ENCODE measurements at places on chromosomes 11 and 22. TPM values are rescaled to one million over a fixed set of nuclear protein-coding genes. Genes with fewer than 3 reads are reported as not detected.

DNA sequence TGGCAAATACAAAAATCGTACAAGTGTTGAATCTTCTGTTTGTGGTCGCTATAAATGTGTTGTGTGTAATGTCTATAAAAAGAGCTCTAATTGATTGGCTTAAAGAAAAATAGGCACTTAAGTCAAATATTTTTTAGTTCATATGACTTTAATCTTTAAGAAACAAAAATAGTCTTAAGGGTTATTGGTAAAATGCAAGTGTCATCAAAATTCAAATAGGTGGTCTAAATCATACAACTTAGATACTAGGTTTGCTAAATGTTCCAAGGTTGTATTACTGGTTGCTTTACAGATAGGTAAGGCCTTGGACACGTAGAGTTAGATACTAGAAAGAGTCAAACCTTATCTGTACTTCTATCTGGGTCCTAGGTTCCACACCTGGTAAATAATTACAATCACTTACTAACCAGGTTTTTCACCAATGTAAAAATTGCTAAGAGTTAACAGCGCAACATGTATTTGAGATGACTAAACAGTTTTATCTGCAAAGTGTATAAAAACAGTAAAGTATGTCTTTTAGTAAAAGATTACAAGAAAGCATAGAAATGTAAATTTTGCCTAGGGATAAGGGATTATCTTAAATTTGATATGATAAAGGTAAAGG is 91.1 kb upstream of the GNAZ start:
- no peak for DNase-seq
- no peaks in the 10 kb centered on the region for H3K27me3 ChIP-seq
- no peak overlapping the region for H3K27ac ChIP-seq
- H3K4me3 ChIP-seq, result no peak overlapping the region
- H3K36me3 ChIP-seq, result no peaks in the 10 kb centered on the region
- no peaks in the 10 kb centered on the region for H3K4me1 ChIP-seq

DNA sequence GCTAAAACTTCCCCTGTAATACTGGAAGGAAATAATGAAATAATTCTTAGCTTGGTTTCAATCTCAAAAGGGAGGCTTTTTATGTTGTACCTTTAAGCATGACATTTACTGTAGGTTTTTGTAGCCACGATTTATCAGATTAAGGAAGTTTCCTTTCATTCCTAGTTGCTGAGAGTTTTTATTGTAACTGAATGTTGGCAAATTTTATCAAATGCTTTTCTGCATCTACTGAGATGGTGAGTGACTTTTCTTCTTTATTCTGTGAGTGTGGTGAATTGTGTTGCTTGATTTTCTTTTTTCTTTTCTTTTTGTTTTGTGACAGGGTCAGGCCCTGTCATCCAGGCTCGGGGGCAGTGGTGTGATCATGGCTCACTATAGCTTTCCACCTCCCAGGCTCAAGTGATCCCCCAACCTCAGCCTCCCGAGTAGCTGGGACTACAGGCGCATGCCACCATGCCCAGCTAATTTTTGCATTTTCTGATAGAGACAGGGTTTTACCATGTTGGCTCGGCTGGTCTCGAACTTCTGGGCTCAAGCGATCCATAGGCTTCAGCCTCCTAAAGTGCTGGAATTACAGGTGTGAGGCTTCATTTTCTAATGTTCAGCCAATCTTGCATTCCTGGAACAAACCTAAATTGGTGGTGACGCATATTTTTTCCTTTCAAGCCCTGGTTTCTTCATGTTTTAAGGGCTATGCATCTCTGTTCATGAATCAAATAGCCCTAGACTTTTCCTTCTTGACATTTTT is 26.2 kb downstream of the SUSD2 start:
- no peak overlapping the region for H3K27ac ChIP-seq
- DNase-seq, result no peak
- no peaks in the 10 kb centered on the region for H3K27me3 ChIP-seq
- H3K4me3 ChIP-seq, result no peak overlapping the region

DNA sequence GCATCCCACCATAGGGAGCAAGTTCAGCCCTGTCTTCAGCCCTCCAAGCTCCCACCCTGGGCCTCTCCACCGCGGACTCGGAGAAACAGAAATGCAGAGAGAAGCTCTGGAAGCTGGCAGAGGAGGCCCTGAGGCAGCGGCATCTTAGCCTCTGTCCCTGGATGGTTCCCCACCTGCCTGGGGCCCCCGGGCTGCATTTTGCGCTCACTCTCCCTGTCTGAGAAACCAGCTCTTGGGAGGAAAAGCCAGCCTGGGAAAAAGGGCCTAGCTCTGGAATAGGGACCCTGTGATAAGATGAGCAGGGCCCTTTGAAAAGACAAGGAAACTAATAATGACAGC is 12.0 kb upstream of the SPI1 start:
- no peaks in the 10 kb centered on the region for H3K36me3 ChIP-seq
- no peak overlapping the region for H3K27ac ChIP-seq
- no peak for DNase-seq
- no peaks in the 10 kb centered on the region for H3K4me1 ChIP-seq
- no peaks in the 10 kb centered on the region for H3K27me3 ChIP-seq

DNA sequence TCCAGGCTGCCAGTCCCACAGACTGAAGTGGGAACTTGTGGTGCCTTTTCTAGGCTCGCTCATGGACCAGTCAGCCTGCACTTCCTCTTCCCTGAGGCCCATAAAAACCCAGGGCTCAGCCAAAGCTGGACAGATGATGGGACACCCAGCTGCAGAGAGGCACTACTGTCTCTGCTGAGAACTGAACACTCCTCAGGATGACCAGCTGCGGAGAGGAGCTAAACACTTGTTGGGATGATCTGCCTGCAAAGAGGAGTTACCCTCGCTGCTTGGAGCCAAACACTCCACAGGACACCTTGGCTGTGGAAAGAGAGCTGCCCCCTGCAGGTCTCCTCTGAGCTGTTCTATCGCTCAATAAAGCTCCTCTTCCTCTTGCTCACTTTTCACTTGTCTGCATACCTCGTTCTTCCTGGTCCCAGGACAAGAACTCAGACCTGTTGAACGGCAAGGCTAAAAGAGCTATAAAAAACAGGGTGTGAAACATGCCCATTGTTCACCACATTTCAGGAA is 465.5 kb downstream of the GUCY1A2 start:
- H3K27ac ChIP-seq, result no peak overlapping the region
- no peaks in the 10 kb centered on the region for H3K36me3 ChIP-seq
- no peaks in the 10 kb centered on the region for H3K4me1 ChIP-seq

- no peaks in the 10 kb centered on the region for H3K4me1 ChIP-seq
- no peak overlapping the region for H3K27ac ChIP-seq
- no peaks in the 10 kb centered on the region for H3K36me3 ChIP-seq
- no peak overlapping the region for H3K4me3 ChIP-seq
These were observed 72.0 kb upstream of the MTNR1B start for GRCh38 chr11:92897487-92897886.

CYTH4 gene
- total RNA-seq, result 27.3 TPM

RASSF7 gene
- 23.0 TPM for total RNA-seq

SLC17A6 gene
- not detected for total RNA-seq

Measured in tibial nerve (tissue), 4 donors.